Hematopoietic multipotent progenitor cell treated with erythropoietin and hydrocortisone succinate and interleukin-3 and kit ligand, for 15 days (in vitro differentiated cells): ENCODE measurements at places on chromosomes 5 and 9.

GRCh38 chr5:42886635-42887034 lies 74.9 kb upstream of the SELENOP start:
- no peak for DNase-seq

DNA sequence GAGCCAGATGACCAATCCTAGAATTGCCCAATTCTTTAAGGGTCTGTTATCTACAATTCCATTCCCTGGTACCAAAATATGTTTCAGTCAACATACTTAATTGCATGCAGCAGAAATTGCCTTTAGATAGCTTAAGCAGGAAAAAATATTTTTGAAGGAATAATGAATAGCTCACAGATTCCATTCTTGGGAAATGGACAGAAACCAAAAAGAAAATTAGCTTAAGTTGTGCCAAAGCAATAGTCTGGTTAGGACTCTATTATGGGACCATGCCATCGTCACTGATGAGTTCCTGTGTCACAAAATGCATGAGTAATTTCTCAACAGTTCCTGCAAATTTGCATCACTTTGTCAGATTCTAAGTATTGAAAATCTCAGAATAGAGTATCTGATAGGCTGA lies 12.3 kb downstream of the ACTBL2 start:
- no peak for DNase-seq

DNA sequence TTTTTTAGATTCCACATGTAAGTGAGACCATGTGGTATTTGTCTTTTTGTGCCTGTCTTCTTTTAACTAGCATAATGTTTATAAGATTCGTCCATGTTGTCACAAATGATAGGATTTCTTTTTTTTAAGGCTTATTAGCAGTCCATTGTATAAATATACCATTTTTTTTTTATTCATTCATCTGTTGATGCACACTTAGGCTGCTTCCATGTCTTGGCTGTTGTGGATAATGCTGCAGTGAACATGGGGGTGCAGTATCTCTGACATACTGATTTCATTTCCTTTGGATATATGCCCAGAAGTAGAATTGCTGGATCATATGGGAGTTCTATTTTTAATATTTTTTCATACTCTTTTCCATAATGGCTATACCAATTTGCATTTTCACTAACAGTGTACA lies 48.7 kb downstream of the KIAA1958 start:
- DNase-seq: no peak

DNA sequence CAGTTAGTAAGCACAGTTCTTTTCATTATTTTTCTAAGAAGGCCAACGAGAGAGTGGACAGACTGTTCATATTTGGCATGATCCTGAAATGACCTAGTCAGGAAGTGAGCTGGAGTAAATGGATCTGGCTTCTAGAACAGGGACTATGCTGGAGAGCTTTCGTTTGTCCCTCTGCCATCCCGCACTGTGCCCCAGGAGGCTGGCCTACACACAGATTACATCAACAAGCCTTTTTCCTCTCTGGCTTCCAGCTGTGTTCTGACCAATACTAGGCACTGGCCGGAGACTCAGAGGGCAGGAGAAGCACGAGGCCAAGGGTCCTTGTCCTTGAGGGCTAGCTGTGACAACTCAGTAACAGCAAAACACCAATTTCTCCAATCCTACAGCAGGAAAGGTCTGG lies 127.8 kb downstream of the MED27 start:
- DNase-seq: no peak

DNA sequence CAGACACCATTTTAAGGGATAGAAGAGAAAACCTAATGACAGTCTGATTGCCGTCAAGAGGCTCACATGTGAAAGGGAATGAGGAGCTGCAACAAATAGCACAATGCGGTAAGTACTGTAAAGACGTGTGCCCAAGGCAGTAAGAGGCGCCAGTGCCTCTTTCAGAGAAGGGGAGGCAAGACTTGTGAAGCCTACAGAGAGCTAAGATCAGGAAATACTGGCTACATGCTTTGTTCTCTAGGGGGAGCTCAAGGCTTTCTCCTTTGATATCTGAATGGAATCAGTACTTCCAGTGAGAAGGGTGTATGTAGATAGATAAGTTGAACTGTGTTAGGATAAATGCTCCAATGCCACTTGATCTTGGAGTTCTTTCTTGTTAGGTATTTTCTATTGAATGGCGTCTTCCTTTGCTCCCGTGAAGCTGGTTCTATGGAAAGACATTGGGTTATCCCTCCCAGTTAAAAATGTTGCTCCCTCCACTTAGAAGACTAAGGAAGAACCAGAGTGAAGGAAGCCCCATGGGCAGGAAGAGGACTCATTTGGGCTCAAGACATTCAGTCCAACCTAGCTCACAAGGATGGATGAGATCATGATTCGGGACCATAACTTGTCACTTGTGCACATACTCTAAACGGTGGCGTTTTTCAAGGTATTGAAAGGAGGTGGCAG lies 23.5 kb upstream of the ALDOB start:
- DNase-seq: peak; percentile 55

GRCh38 chr9:107740088-107740980 lies 250.8 kb upstream of the KLF4 start:
- DNase-seq: no peak

DNA sequence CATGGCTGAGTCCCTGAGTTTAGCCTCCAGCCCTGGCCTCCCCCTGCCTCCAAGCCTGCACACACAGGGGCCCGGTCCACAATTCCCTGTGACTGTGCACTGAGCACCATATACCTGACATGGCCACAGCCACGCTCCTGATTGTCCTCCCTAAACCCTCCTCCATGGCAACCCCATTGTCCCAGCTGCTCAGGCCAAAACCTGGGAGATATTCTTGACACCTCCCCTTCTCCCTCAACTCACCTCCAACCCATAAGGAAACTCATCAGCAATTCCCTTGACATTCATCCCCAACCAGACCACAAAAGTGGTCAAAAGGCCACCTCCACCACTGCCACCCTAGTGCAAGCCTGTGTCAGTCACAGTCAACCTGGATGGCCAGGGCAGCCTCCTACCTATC lies 107.5 kb upstream of the MVB12B start:
- DNase-seq: no peak

DNA sequence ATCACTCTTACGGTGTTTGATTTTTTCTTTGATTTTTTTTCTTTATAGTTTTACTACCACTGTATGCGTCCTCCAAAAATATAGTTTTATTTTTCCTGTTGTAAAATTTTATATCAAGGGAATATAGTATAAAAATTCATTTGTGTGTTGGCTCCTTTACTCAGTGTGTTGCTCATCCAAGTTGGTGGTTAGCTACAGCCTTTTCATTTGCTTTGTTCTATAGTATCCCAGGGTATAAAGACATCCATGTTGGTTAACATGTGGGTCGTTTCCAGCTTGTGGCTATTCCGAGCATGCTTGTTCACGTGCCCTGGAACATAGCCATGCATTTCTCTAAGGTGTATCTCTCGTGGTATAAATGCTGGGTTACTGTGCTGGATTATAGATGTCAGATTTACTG lies 54.8 kb upstream of the DAB2 start:
- no peak for DNase-seq

DNA sequence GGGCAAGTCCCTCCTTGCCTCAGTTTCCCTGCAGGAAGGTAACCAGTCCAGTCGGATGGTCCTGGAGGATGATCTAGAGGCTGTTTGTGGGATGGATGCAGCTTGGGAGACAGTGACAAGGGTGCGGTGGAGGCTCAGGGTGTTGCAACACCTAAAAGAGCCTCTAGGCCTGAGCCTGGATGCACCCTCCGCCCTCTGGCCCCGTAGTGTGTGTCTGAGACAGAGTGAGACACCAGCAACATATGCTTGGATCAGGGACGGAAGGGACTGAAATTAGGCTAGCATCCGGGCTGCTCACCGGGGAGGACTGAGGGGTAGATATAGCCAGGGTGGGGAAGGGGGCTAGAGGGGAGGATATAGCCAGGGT lies 1.1 kb downstream of the CRAT start:
- DNase-seq: peak; percentile 45

DNA sequence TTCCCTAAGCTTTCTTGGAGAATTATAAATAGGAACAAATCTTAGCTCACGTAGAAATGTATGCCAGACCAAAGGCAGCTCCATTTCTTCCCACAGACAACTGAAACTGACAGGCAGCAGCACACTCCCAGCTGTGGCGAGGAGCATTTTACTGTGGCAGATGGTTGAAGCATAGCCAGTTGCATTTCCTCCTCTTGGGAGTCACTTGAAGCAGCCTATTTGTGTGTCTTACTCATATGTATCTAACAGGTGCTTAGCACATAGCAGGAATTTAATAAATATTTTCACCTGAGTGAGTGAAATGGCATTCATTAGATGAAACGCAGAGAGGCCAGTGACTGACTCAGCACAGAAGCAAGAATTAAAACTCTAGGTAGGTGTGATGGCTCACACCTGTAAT lies 12.3 kb upstream of the MTMR12 start:
- no peak for DNase-seq

DNA sequence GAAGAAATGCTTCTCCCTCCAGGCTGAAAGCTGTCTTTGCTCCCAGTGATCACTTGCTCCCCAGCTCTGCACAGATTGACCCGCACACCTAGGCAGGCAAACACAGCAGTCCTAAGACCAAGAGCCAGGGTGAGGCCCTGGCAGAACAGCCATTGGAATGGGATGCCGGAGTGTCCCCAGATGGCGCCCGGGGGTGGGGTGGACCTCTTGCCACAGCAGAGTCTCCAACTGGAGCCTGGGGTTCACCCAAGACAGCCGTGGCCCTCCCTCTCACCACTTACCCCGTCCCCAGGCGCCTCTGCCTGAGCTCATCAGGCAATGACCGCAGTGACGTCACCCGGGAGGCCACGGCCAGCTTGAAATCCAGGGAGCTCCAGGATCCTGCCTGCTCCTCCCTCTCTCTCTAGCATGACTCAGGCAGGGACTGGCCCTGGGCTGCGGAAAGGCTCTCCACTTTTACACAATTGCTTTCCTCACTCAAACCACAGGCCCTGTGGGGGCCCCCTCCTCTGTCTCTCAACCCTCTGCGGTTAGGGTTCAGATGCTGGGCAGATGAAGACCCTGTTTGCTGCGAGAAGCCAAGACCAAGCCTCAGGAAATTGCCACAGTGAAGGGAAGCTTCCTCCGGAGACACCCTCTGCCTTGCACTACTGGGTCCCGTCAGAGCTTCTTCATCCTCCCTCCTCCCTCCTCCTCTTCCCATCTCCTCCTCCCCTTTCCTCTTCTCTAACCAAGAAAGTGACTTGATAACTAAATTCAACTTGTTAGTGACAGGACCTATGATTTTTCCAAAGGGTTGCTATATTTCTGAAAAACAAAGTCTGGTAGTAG lies 24.3 kb upstream of the PTGES start:
- no peak for DNase-seq

DNA sequence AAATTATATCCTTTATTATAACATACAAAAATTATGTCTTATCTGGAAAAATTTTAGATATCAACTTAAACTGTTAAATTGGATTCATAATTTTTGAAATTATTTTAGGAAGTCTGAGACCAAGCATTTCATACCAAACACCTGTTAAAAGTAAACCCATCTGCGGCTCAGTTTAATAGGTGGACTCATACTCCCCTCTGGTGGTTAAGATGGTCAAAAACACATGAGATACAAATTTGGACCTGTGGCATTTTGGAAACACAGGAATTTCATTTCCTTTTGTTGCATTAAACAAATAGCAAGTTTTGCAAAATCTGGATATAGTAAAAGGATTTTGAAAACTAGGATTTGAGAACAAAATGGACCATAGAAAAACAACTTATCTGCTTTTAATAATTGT lies 53.7 kb downstream of the RGMB start:
- DNase-seq: peak; percentile 19

DNA sequence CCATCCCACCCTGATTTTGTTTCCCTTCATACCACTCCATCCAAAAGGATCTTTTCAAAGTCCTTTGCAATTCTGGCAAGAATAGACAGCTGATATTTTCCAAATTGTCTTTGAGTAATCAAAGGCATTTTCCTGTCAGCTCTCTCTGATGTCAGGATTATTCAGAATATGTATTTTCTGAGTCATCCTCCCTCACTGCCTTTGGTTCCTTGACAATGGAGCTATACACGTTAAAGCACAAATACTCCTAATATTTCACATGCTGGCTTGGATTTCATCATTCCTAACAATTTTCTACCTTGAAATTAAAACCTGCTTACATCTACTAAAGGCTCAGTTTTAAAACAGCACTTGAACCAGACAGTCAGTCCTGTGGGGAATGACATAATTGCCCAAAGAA lies 379.4 kb downstream of the GADD45G start:
- DNase-seq: no peak

DNA sequence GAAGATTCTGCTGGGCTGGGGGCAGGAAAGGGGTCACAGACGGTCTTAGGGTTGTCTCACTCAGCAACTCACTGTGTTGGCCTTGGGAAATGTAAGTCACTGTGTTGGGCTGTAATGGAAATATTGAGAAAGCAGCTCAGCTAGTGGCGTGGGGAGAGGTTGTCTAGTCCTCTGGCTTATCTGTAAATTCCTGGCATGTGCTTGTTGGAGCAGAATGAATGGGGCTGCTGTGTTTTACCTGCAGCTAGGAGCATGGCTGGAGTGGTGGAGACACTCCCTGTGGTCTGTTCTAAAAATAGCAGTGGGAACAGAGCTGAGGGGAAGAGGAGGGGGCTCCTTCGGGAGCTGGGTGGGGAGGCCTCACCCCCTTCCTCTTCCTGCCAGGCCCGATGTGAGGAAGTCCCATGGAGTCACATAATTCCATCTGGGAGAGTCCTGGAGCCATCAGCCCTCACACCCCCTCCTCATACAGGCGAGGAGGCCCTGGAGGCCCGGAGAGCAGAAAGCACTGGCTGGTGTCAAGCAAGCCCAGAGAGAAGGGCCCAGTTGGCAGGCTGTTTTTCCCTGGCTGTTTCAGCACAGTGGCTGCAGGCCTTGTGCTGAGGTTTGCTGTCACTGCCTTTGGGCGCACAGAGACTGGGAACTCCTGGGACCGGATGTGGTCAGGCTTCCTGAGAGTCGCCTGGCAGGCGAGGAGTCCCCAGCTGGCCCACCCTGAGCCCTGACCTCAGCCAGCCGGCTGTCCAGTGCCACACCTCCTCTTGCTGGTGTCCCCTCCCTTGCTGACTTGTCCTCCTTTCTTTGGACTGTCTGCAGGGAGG lies 84.9 kb downstream of the RGS3 start:
- DNase-seq: peak; percentile 35

DNA sequence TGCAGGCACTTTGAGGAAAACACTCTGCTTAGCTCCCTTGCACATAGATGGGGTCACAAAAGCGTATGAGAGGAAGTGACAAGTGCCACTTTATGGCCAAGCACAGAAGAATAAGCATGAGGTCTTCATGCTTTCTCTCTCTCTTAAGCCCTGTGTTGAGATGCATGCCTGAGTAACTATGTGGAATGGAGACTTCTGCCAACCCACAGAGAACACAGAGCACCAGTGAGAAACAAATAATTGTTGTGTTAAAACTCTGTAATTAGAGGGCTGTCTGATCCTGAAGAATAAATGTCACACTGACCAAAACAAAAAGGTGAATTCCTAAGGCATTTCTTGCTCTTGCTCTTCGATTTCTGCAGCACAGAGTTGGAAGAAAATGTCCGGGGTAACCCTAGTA lies 488.5 kb downstream of the CTNND2 start:
- no peak for DNase-seq
